Right renal cortex interstitium (tissue), 3 donors: ENCODE measurements at places on chromosomes 5 and 9. TPM values are rescaled to one million over a fixed set of nuclear protein-coding genes. Genes with fewer than 3 reads are reported as not detected.

Gene CARD6
- polyA plus RNA-seq, result 3.2 TPM

Gene F2RL2
- 0.44 TPM for polyA plus RNA-seq

Gene SHISAL2B
- not detected for polyA plus RNA-seq

Gene SNCAIP
- 29.1 TPM for polyA plus RNA-seq

Gene BARX1
- polyA plus RNA-seq, result 0.25 TPM

Gene EIF4E1B
- not detected for polyA plus RNA-seq

Gene GCNT1
- polyA plus RNA-seq, result 5.4 TPM
